Colonic mucosa (tissue), 4 donors: ENCODE measurements at places on chromosomes 3 and 15. TPM values are rescaled to one million over a fixed set of nuclear protein-coding genes. Genes with fewer than 3 reads are reported as not detected.

DNA sequence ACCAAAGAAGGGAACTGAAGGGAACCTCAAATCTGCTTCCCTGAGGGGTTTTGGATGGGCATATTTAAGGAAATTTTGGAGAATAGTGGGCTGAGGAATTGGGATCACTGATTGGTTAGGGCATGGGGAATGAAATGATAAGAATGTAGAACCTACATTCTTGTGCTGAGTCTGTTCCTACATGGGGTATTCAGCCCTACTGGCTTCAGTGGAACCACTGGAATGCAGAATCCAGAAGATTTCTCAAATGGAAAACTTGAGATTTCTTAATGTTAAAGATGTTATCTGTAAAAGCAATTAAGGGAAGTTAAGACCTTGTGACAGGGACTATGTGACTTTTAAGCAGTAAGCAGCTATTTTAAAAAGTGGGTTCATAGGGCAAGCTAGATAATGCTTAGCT is 1062.4 kb downstream of the AGBL1 start:
- DNase-seq: no peak

DNA sequence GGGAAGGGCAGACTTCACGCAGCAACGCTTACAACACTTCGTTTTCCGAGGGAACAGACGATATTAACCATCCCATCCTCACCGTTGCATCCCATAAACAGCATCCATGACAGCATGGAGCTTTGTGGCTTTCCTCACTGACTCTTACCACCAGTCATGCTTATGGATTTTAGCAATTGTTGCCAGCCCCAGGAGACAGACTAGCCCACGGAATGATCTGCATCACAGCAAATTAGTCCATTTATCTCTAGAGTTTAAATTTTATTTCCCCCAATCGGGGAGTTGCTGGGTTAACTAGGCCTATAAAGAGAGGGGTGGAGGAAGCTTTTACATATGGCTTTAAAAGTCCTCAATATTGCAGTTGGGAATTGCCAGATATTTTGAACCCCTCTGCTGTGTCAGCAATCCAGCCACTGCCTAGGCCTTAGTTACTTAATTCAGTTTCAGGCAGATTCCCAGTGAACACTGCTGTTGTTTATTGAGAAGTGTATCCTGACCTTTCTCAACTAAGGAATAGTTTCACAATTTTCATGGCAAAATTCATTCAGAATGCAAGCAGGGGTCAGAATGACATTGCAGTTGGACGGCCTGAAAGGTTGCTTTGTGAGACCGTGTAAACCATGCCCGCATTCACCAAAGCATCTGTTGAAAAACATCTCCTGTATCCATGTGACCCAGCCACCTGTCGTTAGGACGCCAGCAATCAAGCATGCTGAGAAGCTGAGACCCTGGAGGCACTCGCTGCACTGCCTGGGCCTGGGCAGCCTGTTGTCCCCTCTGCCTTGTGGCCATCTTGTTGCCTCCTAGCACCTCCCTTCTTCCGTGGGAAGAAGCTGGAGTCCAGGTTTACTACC is 397.4 kb upstream of the TPM1 start:
- DNase-seq: no peak

GRCh38 chr3:127604035-127604434 is 5.8 kb downstream of the MCM2 start:
- DNase-seq: no peak

GRCh38 chr3:42019953-42020260 is 58.0 kb upstream of the ULK4 start:
- DNase-seq: no peak

- DNase-seq: no peak
These were observed 34.1 kb upstream of the DET1 start for GRCh38 chr15:88580532-88580931.

- DNase-seq: no peak
These were observed 232.1 kb downstream of the CTNNB1 start for GRCh38 chr3:41431386-41431785.

DNA sequence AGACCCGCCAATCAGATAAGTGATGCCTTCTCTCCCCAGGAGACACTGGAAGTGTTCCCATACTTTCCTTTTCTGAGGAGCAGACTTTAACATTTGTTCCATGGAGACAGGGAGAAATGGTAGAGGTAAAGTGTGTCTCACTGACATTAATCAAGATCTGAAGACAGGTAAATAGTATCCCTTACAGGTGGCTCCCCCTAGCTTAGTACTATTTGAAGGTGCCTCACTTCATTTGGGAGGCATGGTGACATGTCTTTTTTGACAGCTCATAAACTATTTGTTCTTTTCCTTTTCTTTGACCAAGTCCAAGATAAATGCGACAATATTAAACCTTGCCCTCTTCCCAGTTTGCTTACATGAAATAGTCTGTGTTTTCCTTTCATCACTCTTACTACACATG is 485.6 kb upstream of the IL12A start:
- DNase-seq: no peak

- peak; percentile 93 for DNase-seq
These were observed 20.7 kb upstream of the FEM1B start for GRCh38 chr15:68256675-68257450.

- no peak for DNase-seq
These were observed 2.3 kb downstream of the RPLP1 start for GRCh38 chr15:69454953-69455352.

- DNase-seq: peak; percentile 51
These were observed 18.8 kb downstream of the BCL2L10 start for GRCh38 chr15:52093539-52094510.

DNA sequence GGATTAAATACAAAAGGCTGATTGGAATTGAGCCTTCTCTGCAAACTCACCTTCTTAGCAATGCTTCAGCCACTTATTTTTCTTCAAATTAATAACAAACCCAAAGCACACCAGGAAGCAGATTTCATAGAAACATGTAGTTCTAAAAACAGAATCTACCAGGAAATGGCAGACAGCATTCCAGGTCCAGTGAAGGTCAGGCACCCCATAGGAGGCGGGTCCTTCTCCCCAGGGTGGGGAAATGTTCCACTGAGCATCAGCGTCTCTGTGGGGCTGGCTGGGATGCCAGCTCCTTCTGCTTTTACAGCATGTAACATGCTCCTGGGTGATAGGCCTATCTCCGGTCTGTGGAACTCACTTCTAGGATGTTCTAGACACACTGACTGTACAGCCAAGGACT is 49.2 kb downstream of the CTNNB1 start:
- no peak for DNase-seq

- DNase-seq: no peak
These were observed 3.6 kb downstream of the PLCL2 start for GRCh38 chr3:16888356-16888755.

- DNase-seq: peak; percentile 70
These were observed 748.5 kb downstream of the ROBO1 start for GRCh38 chr3:79019137-79019923.

GRCh38 chr3:9903238-9903624 is 583 bp downstream of the IL17RE start:
- DNase-seq: no peak

- peak; percentile 28 for DNase-seq
These were observed 12.4 kb upstream of the CACNA2D2 start for GRCh38 chr3:50515565-50516439.

DNA sequence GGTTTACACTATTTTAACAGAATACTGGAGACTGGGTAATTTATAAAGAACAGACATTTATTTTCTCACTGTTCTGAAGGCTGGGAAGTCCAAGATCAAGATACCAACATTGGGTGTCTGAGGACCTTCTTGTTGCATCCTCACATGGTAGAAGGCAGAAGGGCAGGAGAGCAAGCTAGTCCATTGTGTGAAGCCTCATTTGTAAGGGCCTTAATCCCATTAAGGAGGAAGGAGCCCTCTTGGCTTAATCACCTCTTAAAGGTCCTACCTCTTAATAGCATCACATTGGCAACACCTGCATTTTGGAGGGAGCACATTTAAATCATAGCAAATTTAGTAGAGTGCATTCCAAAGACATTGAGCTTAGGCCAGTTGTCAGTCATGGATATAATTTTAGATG is 26.2 kb downstream of the UBE2Q2 start:
- DNase-seq: no peak

GRCh38 chr3:154122912-154123559 is 1.8 kb downstream of the ARHGEF26 start:
- no peak for DNase-seq

DNA sequence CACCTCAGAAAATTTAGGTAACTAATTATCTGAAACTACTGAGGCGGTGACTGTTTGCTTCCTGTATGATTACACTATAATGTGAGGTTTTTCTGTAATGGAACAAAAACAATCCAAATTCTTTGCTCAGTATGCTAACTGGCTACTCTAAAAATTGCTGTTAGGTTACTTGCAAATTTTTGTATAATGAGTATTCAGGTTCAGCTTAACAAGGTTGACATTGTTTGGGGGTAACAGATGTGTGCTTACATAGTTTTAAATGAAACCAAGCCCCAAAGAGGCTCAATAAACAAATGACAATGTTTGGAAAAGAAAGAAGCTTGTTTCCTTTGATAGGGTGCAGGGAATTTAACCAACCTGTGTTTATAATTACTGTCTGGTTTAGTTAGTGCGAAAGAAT is 414.5 kb upstream of the MDFIC2 start:
- no peak for DNase-seq

- no peak for DNase-seq
These were observed 121.4 kb downstream of the GABRG3 start for GRCh38 chr15:27092390-27092789.

DNA sequence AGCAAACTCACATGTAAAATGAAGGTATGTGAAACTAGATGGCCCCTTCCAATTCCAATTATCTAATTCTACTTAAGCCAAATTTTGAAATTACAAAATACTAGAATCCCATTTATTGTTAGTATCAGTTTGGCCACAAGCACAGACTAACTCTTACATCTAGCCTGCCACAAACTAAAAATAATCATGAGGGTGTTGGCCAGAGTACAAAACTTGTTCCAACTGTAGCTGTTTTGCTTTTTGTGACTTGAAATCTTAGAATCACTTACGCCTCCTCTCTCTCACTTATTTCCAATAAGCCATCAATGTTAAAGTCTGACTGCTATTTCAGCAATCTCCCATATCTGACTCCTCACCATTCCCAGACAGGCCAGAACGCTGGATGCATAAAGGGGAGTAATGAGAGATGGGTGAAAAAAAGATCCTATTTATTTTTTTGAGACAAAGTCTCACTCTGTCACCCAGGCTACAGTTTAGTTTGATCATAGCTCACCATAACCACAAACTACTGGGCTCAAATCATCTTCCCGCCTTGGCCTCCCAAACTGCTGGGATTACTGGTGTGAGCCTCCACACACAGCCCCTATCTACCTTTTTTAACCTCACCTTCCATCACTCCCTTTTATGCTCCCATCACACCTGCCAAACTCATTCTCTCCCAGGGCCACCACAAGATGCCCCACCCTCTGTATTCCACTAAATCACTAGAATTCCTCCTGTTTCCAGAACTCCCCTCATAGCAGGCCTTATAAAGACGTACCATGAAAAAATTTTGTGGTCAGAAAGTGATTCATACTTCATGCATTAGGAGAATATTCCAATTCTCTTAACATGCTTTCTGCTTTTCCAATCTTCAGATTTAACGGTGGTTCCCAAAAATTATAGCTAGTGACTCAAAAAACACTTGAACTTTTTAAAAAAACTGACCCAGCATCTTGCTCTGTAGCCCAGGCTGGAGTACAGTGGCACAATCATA is 36.5 kb downstream of the ATOSA start:
- no peak for DNase-seq

DNA sequence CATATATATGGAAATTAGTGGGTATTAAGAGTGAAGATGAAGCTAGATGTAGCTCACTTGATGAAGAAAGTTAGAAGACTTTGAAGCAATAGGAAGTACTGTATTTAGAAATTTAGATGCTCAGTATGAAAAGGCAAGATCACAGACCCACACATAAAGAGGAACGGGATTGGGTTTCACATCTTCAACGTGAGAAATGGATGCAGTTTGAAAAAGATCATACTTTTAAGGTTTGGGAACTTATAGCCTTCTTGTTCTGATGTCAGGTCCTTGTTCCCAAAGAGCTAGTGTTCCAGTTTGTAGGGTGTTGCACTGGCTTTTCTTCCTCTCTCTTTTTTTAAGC is 16.7 kb downstream of the AP3S2 start:
- DNase-seq: no peak

Gene TF
- total RNA-seq: 3.2 TPM

Gene AQR
- 26.5 TPM for total RNA-seq

Gene BFSP2
- not detected for total RNA-seq

Gene AMIGO3
- total RNA-seq: not detected

Gene SOX14
- total RNA-seq: not detected

Gene PML
- 31.3 TPM for total RNA-seq
